Aorta (tissue), 5 donors: ENCODE measurements at places on chromosomes 6 and 20. TPM values are rescaled to one million over a fixed set of nuclear protein-coding genes. Genes with fewer than 3 reads are reported as not detected.
A peak's percentile ranks its signal among the peaks of the same experiment; 100 is the strongest.

GRCh38 chr20:1085492-1086276, 32.7 kb upstream of the PSMF1 start:
- no peaks in the 10 kb centered on the region for H3K4me1 ChIP-seq
- DNase-seq = no peak
- no peaks in the 10 kb centered on the region for H3K36me3 ChIP-seq
- H3K27me3 ChIP-seq = no peaks in the 10 kb centered on the region

- no peaks in the 10 kb centered on the region for H3K4me1 ChIP-seq
- H3K27ac ChIP-seq = no peak overlapping the region
- H3K36me3 ChIP-seq = no peaks in the 10 kb centered on the region
- no peak overlapping the region for H3K4me3 ChIP-seq
- no peaks in the 10 kb centered on the region for H3K27me3 ChIP-seq
Measured at GRCh38 chr20:47988676-47989075, 203.4 kb upstream of the SULF2 start.

DNA sequence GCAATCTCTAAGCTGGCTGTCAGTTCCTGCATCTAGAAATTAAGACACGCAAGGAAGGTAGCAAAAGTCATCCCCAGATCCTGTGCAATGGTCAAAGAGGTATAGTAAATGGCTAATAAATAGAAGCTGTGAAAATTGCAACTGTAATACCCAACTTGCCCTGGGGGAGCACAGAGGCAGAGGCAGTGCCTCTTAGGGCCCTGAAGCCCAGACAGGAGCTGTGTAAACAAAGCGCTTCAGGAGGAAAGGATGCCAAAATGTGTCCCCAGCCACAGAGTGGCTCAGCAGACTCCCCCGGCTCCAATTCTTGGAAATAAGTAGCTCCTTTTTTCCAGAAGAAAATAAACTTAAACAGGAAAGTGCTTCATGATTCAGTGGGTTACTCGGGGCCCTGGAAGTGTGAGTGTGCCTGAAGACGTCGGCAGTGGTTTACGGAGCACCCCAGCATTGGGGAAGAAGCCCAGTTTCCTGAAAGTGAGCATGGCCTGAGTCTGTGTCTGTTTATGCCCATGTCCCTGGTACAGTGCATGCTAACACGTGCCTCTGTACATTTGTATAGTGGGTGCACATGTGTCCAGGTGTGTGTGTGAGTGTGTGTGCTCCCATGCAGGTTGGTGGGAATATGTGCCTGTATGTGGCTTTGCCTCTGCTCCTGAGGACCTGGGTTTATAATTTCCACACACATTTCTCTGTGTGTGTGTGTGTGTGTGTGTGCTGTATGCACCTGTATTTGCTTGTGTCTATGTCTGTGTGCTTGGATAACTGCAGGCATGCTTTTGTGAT, 246.7 kb downstream of the MAFB start:
- H3K27ac ChIP-seq = no peak overlapping the region
- DNase-seq = no peak
- no peaks in the 10 kb centered on the region for H3K36me3 ChIP-seq
- H3K4me1 ChIP-seq = no peaks in the 10 kb centered on the region
- H3K27me3 ChIP-seq = no peaks in the 10 kb centered on the region
- no peak overlapping the region for H3K4me3 ChIP-seq

GRCh38 chr20:56422076-56422823, 10.2 kb downstream of the CASS4 start:
- H3K4me1 ChIP-seq = no peaks in the 10 kb centered on the region
- no peak overlapping the region for H3K27ac ChIP-seq
- no peaks in the 10 kb centered on the region for H3K36me3 ChIP-seq
- no peak for DNase-seq

DNA sequence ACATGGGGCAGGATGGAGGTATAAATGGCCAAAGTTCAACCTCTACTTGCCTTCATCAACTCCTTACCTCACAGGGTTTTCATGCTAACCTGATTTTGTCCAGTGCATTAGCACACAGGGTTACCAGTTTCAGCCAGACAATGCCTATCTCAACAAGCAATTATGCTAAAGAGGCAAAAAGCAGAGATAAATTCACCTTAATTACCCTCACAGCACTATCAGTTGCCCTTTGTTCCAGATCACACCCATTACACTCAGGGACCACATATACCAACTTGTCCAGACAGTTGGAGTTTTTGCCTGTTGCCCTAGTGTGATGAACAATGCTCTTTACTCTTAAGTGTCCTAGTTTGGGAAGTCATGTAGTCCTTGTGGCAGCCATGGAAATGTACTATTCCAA, 174.5 kb upstream of the MOCS1 start:
- H3K36me3 ChIP-seq = no peaks in the 10 kb centered on the region
- peaks cover 8% of the 10 kb centered on the region for H3K4me1 ChIP-seq
- H3K27ac ChIP-seq = no peak overlapping the region
- H3K4me3 ChIP-seq = no peak overlapping the region
- DNase-seq = no peak

DNA sequence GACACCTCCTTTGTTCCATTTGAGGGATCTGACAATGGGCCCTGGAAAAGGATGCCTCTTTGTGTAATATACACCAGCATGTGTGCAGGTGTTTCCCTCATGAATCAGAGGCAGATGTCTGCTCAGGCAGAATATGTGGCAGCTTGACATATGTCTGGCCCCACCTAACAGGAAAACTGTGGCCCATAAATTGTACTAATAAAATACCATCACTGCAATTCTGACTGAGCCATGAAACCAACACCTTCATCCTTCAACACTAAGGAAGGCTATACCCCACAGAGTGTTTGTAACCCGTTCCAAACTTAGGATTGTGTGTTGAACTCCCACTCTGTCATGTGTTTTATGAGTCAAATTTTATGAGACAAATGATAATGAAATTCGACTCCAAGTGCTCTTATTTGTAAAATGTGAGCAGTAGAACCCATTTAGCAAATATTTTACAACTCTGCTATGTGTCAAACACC, 22.7 kb downstream of the LAMA4 start:
- no peak overlapping the region for H3K27ac ChIP-seq
- peaks cover 3% of the 10 kb centered on the region for H3K4me1 ChIP-seq
- H3K36me3 ChIP-seq = no peaks in the 10 kb centered on the region

DNA sequence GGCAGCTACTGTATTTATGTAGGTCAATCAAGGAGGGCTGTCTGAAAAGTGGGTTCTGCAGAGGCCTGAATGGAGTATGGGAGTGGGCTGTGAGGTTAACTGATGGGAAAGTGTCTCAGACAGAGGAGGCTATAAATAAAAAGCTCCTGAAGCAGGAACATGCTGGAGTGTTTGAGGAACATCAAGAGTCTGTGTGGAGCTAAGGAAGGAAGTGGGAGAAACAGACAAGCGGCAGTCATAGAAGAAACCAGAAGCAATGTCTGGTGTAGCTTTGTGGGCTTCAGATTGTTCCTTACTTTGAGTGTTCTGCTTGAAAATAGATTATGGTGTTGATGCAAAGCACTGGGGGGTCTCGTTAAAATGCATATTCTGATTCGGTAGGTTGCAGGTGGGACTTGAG, 101.5 kb upstream of the OGFRL1 start:
- H3K27me3 ChIP-seq = no peaks in the 10 kb centered on the region
- DNase-seq = no peak
- H3K36me3 ChIP-seq = no peaks in the 10 kb centered on the region
- no peak overlapping the region for H3K27ac ChIP-seq

GRCh38 chr20:19838468-19838867, 80.4 kb downstream of the RIN2 start:
- H3K27ac ChIP-seq = no peak overlapping the region
- peaks cover 2% of the 10 kb centered on the region for H3K4me1 ChIP-seq
- H3K4me3 ChIP-seq = no peak overlapping the region

DNA sequence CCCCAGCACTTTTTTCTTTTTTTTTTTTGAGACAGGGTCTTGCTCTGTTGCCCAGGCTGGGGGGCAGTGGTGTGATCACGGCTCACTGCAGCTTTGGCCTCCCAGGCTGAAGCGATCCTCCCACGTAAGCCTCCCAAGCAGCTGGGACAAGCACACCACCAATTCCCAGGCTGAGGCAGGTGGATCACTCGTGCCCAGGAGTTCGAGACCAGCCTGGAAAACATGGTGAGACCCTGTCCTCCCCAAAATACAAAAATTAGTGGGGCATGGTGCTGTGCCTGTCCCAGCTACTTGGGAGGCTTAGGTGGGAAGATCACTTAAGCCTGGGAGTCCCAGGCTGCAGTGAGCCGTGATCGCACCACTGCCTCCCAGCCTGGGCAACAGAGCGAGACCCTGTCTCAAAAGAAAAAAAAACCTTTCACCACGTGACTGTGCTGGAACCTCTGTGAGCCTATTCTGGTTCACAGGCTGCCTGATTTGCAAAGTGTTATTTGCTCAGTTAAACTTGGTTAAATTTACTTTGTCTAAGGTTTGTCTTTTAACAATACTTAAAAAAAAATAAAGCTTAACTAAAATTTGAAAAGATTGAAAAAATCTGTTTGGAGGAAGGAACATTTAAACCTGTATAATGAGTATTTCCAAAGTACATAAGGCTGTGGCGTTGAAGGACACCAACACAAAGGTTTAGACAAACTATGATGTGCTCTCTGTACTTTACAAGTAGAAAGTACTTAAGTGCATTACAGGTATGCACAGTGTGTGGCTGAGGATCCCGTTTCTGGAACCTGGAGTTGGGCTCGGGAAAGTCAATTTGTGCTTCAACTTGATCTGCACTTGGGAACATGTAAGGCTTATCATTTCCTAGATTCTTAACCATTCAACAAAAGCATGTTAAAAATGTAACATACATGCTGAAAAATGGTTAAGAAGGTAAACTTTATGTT, 55.0 kb downstream of the PPP1R3G start:
- DNase-seq = no peak
- no peaks in the 10 kb centered on the region for H3K36me3 ChIP-seq
- H3K4me3 ChIP-seq = no peak overlapping the region
- no peaks in the 10 kb centered on the region for H3K27me3 ChIP-seq
- H3K4me1 ChIP-seq = no peaks in the 10 kb centered on the region

- H3K27ac ChIP-seq = no peak overlapping the region
- H3K4me3 ChIP-seq = no peak overlapping the region
- no peak for DNase-seq
- H3K4me1 ChIP-seq = no peaks in the 10 kb centered on the region
- H3K36me3 ChIP-seq = no peaks in the 10 kb centered on the region
Measured at GRCh38 chr20:62773845-62774714, 22.2 kb upstream of the MRGBP start.

- H3K27ac ChIP-seq = no peak overlapping the region
- H3K27me3 ChIP-seq = no peaks in the 10 kb centered on the region
Measured at GRCh38 chr20:19074828-19075516, 137.5 kb upstream of the SLC24A3 start.

DNA sequence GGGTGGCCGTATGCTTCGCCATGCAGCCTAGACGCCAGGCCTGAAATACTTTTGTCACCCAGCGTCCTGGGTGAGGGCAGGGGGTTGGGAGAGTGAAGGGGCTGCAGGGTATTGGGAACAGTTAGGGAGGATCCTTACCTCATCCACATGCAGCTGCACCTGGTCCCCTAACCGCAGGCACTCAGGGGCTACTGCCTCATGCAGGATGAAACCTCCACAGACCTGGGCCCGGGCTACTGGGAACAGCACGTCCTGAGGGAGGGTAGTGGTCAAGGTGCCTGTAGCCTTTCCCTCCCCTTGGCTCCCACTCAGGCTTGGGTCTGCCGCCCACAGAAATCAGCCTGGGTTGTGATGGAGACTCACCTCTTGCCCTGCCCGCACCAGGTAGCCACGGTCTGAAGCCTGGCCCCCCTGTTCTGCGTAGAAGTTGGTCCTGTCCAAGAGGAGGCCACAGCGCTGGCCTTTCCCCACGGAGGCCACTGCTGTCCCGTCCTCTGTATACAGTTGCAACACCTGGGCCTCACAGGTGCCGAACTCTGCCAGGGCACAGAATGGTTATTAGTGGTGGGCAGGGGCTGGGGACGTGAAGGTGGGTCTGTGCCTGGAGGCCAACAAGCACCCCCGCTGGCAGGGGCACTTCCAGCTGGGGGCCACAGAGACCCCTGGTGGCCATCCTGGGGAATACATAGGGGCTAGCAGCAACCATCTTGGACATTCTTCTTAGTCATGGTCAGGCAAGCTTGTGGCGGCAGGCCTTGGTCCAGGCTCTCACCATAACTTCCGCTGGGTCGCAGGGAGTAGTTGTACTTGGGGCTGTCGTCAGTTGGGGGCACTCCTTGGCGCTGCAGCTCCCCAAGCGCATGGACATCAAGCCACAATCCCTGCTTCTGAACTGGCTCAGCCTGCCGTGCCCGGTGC, 8.6 kb downstream of the AARS2 start:
- H3K27me3 ChIP-seq = no peaks in the 10 kb centered on the region
- peaks cover 2% of the 10 kb centered on the region for H3K36me3 ChIP-seq
- DNase-seq = peak; percentile 75
- H3K4me3 ChIP-seq = no peak overlapping the region
- H3K27ac ChIP-seq = no peak overlapping the region
- no peaks in the 10 kb centered on the region for H3K4me1 ChIP-seq

DNA sequence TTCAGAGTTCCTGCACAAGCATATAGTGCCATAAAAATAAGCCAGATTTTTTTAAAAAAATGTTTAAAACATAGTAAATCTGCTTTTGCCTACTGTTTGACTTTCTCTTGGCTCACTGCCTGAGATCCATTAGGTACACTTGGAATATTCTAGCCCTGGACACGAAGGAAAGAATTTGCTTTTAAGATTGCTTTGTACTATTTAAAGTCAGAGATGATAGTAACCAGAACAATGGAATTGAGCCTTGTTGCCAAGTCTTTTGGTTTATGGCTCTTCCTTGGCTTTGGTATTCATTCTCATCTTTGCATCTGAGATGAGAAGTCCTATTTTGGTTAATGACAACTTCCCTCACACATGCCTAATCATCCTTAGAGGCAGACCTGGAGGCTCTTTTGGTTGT, 32.4 kb downstream of the CNR1 start:
- no peak overlapping the region for H3K4me3 ChIP-seq
- DNase-seq = no peak
- H3K27me3 ChIP-seq = peaks cover 2% of the 10 kb centered on the region

- no peak overlapping the region for H3K27ac ChIP-seq
- peaks cover 4% of the 10 kb centered on the region for H3K36me3 ChIP-seq
- no peak overlapping the region for H3K4me3 ChIP-seq
- no peak for DNase-seq
Measured at GRCh38 chr20:16498526-16499253, 74.6 kb downstream of the KIF16B start.

DNA sequence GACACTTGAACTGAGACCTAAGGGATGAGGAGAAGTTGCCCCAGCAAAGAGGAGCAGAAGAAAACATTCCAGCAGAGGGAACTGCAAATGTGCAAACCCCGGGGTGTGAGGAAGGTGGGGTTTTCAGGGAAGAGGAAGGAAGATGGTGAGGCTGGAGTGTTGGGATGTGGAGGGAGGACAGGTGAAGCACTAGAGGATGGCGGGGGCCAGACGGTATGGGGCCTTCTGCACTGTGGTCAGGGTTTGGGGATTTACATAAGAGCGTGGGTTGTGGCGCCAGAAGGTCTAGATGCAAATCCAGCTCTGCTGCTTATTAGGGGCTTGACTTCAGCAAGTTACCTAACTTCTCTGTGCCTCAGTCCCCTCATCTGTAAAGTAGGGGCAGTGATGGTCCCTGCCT, 16.0 kb downstream of the DLGAP4 start:
- peak; percentile 4 for DNase-seq
- no peaks in the 10 kb centered on the region for H3K36me3 ChIP-seq
- H3K4me1 ChIP-seq = no peaks in the 10 kb centered on the region
- H3K27me3 ChIP-seq = no peaks in the 10 kb centered on the region
- H3K27ac ChIP-seq = no peak overlapping the region

CDH26 gene
- 4.5 TPM for total RNA-seq

SLC32A1 gene
- total RNA-seq = not detected

RAD21L1 gene
- not detected for total RNA-seq

ABHD16B gene
- not detected for total RNA-seq

OR2B3 gene
- not detected for total RNA-seq

KIAA0408 gene
- total RNA-seq = 1.9 TPM

BPIFB2 gene
- not detected for total RNA-seq

ZSCAN12 gene
- total RNA-seq = 5.0 TPM

MAN1A1 gene
- 57.8 TPM for total RNA-seq
